Lower lobe of right lung (tissue), 2 donors: ENCODE measurements at places on chromosomes 1 and 21.

GRCh38 chr1:92933459-92933858, 27.8 kb downstream of the DIPK1A start:
- no peak for DNase-seq

GRCh38 chr21:35189077-35189863, 140.2 kb upstream of the RUNX1 start:
- DNase-seq: no peak

GRCh38 chr21:33644383-33645074, 2.2 kb downstream of the ITSN1 start:
- no peak for DNase-seq

- DNase-seq: no peak
Observed at GRCh38 chr1:64309431-64309831, 106.0 kb downstream of the UBE2U start.

DNA sequence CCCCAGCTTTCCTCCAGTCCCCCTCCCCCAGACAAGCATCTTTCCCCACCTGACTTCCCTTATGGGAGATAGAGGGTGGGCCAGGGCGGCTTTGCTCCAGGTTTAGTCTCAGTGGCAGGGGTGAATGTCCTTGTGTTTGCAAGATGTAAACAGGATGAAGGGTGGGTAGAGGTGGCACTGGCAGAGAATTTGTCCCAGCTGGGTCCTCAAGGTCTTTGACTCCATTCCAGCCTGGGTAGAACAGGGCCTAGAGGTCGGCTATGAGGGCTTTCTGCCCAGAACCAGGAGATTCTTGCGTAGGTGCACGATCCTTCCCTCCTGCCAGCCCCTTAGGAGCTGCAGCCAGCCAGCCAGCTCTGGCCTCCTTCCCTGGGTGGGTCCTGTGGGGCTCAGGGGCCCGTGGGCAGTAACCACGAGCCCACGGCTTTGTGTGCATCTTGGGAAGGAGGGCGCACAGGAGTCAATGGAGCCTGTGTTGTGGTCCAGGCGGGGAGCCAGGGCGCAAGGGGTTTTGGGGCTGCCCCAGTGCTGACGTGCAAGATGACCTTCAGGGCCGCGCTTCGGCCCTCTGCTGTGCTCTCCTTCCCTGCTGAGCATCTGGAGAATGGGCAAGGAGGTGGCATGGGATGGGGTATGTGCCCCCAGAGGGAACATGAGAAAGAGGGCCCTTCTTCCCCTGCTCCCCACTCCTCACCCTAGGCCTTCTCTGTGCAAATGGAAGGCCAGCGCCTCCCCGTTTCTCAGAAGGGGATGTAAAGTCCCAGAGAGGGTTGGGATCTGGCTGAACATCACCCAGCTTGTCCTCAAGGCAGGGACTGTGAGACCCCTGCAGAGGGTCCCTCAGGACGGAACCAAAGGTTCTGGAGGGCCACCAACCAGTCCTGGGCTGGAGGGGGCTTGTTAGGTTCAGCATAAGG, 15.7 kb downstream of the POU3F1 start:
- DNase-seq: no peak

- DNase-seq: no peak
Observed at GRCh38 chr1:184276416-184276815, 110.4 kb upstream of the C1orf21 start.

DNA sequence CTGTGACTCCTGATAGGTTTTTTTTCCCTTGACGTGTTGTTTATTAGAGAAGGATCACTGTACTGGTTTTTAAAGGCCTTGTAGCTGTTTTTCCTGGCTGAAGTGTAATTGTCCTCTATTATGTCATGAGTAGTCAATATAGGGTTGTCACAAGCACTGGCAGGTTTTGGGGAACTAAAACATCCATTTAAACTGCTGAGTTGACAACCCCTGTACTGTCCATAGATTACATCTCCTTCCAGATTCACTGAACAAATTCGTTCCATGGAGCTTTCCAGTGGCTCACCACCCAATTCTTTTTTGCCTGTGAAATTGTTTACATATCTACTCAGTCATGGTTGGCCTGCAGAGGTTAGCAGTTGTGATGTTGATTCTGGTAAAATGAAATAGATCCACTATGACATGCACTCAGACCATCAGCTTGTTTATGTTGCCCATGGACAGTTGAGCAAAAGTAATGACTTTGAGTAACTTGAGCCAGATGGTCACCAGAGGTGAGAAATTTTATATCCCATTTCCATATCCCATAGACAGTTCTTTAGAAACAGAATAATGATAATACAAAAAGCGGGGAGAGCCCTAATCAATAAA, 59.9 kb upstream of the QSOX1 start:
- DNase-seq: no peak
